ENCODE measurements at places on chromosomes 3 and 15.

- DNase-seq = no peak
Observed at GRCh38 chr3:151331696-151332095, 2.3 kb upstream of the P2RY13 start.

GRCh38 chr15:55824857-55825613 is 82.1 kb upstream of the PRTG start:
- DNase-seq = no peak

- DNase-seq = no peak
Observed at GRCh38 chr3:189827108-189827507, 195.9 kb downstream of the TP63 start.

GRCh38 chr3:197460002-197460401 is 95.8 kb downstream of the BDH1 start:
- no peak for DNase-seq

DNA sequence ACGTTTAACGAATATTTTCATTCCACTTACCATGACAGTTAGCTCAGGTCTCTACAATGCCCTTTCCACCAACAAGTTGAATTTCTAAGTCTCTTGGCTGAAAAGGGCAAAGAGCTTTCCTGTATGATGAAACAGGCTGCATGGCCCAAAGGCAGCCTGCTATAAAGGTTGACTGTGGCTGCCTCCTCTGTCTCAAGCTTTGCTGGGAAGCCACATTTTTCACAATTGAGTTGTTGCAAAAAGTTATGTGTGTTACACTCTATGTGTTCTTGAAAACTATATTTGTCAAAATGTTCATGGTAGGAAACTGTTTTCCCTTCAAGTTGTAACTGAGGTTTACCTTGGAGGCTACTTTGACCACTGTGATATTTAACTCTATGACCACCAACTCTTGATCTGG is 49.5 kb downstream of the DZIP1L start:
- DNase-seq = no peak

GRCh38 chr3:144772372-144772771 is 800.7 kb downstream of the DIPK2A start:
- no peak for DNase-seq

DNA sequence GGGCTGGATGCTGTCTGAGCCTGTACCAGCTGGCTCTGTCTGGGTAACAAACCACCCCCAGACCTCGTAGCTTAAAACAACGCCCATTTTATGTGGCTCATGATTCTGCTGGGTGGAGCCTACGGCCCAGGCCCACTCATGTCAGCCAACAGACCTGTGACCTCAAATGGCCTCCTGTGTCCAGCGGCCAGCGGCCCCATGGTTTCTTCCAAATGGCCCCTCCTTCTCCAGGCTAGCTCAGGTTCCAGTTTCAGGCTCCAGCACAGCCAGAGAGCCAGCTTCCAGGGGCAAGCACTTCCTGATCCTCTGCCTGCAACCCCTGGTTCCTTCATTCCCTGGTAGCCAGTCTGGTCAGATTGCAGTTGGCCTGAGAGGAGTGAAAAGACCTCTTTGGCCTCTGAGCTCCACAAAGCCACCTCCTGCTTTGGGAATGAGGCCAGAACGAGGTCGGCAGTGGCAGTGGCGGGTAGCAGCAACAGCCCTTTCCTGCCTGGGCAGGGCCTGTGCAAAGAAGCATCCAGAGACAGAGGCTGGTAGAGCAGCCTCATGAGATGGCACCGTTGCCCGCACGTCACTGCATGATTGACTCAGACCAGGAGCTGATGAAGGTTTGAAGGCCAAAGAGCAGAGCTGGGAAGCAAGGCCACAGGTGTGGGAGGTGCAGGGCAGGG is 21.0 kb upstream of the PLXNA1 start:
- DNase-seq = no peak

DNA sequence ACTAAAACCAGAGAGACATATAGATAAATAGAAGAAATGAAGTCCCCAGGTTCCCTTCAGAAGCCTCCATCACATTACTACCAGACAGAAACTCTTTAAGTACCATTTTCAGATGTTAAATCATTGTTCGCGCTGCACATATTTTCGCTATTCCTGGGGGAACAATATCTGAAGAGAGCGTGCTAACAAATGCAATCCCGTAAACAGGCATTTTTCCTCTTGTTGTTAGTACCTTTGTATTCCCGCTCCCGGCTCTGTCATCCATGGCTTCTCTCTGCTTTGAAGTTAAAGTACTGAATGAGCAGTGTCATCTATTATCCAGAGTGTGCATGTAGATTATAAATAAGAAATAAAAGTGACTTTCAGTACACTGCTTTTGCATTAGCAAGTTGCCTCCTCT is 412.3 kb downstream of the FOXP1 start:
- no peak for DNase-seq

Measured in cortex of kidney (tissue), 1 donor.